ENCODE measurements at places on chromosomes 5 and 9.

GRCh38 chr5:165333623-165334022, 1828.2 kb downstream of the MAT2B start:
- DNase-seq: no peak

GRCh38 chr9:93646640-93647178, 70.3 kb downstream of the PHF2 start:
- DNase-seq: no peak

- peak; percentile 41 for DNase-seq
These were observed 2.4 kb upstream of the ZSWIM6 start for GRCh38 chr5:61329550-61330128.

- peak; percentile 61 for DNase-seq
These were observed 87.6 kb downstream of the ERP44 start for GRCh38 chr9:100011062-100011681.

DNA sequence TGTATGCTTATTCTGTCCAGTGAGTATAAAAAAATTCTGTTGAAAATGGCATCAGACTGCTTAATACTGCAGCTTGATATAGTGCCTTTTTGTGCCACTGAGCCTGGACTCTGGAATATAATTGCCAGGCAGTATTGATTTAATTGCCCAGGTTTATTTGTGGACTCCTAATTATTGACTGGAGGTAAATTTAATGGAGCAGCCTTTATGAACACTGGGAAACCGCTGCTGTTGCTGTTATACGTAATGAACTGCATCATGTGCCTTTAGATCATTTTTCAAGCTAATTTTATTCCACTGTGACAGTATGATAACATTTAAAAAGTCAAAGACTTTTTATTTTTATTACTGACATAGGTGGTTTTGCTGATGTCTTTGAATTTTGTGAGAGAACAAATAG, 90.2 kb upstream of the SH3GL2 start:
- DNase-seq: no peak

DNA sequence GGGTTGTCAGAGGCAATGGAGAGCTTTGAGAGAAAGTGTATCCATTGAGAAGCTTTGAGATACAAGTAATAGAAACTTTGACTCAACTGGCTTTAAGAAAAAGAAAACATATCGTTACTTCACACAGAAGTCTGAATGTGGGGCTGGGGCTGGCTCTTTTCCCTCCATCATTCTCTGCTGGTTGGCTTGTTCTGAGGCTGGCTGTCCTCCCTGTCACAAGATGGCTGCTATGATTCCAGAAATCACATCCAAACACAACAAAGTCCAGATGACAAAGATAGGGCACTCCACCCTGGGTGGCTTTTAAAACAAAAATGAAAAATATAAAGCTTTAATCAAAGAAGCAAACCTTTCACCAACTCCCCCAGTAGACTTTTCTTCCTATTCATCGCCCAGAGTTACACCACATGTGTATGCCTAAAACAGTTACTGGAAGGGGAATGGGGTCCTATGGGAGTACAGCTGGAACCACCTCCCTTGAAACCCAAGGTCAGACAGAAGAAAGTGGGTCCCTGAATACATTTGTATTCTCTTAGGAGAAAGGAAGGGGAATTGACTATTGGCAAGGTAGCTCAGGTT, 284.3 kb downstream of the GAS1 start:
- no peak for DNase-seq

- DNase-seq: no peak
These were observed 9.9 kb downstream of the PAPPA start for GRCh38 chr9:116163293-116164055.

DNA sequence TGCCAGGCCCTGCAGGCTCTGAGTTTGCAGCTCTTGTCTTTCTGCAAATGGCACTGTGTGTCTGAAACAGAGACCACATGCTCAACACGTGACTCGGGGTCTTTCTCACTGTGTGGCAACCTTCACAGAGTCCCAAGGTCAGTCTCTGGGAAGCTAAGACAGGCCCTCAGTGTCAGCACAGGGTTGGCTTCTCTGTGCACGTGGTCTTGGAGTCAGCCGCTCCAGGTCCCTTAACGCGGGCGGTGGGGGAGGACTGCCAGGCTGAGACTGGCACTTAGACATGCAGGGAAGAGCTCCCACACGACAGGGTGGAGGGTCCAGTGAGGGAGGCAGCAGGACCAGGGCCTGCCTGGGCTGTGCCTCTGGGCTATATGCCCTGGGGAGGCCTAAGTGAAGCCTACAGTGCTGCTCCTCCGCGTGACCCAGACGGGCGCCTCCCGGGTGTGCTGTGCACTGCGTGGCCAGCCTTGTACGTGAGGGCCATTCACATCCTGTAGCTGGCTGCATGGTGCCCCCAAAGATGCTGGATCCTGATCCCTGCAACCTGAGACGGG, 76.8 kb downstream of the ADAMTS2 start:
- no peak for DNase-seq

GRCh38 chr5:159065135-159065534, 34.6 kb downstream of the EBF1 start:
- no peak for DNase-seq

- DNase-seq: no peak
These were observed 95.1 kb downstream of the DMXL1 start for GRCh38 chr5:119166026-119166425.

GRCh38 chr5:80713631-80714030, 58.8 kb upstream of the DHFR start:
- DNase-seq: no peak

GRCh38 chr9:3244963-3245653, 280.7 kb downstream of the RFX3 start:
- no peak for DNase-seq

DNA sequence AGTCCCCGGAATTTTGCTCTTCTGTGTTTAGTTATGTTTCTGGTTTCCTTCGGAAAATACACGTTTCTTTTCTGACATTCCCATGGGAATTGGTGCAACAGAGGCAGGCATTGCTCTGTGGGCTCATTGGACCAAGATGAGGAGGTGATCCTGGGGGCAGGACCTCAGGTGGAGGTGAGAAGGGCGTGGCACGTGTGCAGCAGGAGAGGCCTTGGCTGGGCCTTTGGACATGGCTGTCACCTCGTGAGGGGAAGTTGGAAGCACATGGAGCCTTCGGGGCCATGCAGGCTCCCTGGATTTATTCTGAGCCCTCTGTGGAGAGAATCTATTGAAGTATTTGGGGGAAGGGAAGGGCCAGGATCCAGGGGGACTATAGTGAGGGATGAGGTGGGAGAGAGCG, 44.5 kb downstream of the WNK2 start:
- no peak for DNase-seq

DNA sequence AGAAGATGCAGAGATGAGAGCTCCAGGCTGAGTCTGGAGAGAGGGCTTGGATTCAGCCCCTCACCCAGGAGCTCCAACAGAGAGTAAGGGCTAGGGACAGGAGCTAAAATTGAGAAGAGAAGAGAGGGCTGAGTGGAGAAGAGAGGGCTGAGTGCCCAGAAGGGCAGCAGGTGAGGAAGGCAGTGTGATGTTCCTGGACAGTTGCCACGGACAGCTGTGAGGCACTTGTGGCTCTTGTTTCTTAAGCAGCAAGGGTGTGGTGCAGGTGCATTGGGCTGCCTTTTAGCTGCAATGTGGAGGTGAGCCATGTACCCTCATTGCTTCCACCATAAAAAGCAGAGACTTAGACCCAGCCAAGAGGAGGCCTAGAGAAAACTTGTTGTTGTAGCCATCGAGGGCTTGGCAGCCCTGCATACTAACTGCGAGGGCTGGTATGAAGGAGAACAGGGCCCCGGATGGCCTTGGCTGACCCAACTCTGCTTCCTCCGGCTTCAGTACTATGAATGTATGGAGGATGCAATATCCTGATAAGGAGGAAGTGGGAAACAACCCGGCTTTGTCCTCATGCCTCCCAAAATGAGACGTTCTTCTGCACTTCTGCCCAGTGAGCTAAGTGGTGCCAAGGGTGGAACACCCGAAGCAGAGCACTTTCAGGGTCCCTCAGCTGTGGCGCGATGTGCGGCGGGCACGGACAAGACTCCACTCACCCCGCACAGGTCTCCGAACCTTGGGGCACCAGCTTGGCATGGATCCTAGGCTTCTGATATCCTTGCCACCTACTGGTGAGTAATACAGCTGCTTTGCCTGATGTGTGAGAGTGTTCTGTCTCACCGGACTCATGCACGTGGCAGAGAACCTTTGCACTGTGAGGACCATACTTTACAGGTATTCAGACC, 65.2 kb downstream of the LRRC70 start:
- DNase-seq: no peak

GRCh38 chr9:31908891-31909480, 475.5 kb upstream of the ACO1 start:
- no peak for DNase-seq

- DNase-seq: no peak
These were observed 5.3 kb downstream of the PRELID2 start for GRCh38 chr5:145829708-145830361.

DNA sequence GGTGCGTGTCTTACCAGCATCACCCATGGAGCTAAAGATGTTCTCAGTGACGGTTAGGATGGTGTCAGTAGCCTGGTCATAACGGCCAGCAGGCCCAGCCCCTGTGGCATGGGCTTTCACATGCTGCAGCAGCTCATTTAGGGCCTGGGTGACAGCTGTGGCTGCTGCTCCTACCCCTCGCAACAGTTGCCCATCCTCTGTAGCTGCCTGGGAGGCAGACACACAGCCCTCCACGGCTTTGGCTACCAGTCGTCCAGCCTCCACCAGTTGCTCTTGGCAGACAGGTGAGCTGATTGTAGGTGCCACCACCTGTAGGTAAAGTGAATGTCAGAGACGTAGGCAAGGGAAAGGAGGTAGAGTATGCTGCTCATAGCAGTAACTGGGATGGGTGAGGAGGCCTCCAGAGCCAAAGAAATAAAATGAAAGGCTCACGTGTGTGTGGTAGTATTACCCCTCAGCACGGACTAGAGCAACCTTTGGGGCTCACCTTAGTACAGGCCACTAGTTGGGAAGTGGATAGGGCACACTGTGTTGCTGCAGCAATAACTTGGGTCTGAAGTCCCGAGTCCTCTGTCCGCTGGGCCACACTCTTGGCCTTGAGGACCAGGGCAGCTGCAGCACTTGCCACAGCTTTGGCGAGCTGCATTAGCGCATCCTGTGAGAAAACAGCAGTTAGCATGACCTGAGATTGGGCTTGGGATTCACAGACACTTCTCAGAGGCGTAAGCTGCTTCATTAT, 14.7 kb downstream of the TLN1 start:
- no peak for DNase-seq

- no peak for DNase-seq
These were observed 18.8 kb upstream of the PPARGC1B start for GRCh38 chr5:149711338-149711737.

DNA sequence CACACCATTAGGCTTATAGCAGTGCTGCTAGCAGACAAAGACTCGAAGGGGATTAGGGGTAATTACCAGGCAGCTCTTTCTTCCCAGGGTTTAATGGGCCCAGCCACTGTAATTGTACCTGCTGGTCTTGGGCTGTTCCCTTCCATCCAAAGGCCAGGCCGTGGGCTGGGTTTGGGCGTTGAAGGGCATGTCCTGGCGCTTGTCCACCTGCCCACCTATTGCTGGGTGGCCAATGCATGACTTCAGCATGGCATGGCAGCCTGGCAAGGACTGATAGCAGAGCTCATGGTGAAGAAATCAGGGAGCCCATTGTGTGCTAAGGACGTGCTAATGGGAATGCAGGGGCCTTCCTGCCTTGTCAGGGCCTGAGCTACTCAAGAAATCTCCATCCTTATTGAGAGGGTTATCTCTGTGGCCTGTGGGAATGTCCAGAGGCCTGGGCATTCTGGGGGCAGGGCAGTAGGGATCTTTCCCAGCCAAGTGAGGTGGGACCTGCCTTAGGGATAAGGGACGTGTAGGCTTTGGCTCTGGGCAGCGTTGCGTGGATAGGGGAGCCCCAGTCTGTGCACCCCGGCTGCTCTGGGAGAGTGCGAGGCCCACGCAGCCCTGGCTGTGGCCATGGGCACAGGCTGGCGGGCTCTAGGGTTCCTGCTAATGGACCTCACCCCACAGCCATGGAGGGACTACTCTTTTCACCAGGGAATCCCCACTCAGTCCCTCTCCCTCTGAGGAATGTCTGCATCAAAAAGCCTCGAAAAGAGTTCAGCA, 116.1 kb upstream of the PITX1 start:
- DNase-seq: no peak

DNA sequence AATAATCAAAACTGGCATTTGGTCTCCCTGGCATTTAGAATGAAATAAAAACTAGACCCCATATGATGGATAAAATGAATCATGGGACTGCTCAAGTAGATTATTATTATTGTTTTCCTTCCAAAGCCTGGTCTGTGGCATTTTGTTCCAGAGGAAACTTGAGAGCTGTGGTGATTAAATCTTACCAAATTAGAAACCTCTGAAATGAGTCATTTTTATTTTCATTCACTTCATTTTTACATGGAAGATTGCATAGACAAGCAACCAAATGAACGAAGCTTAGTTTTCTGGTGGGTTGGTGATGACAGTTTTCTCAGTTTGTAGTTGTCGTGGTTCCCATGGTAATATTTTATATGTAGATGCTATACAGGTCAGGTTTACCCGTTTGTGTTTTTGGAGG, 23.4 kb downstream of the PAM start:
- no peak for DNase-seq

- DNase-seq: no peak
These were observed 105.1 kb downstream of the INSYN2B start for GRCh38 chr5:169875091-169875728.

- DNase-seq: peak; percentile 60
These were observed 44.5 kb upstream of the NR5A1 start for GRCh38 chr9:124551472-124552272.

DNA sequence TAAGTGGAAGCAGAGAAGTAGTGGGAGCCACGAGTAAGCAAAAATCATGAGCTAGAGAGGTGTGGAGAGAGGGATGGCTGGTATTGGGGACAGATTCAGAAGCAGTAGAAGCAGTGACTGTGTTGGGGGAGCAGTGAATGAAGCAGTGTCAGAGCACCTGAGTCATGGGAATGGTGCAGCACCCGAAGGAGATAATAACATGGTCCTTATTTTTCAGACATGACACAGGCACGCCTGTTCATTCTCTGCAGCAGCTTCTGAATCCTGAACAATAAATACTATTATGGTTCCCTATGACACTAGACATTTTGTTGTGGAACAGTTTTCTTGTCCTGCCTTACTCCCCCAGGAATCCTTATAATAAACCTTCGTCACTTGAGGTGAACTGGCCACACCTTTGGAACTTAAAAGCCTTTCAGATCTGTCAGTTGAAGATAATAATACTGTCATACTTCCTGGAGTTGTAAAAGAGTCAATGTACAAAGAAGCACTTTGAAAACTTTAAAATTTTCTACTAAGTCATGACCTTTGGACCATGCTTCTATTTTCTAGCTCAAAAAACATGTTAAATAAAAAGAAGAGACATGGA, 7.0 kb upstream of the RASA1 start:
- DNase-seq: peak; percentile 13

DNA sequence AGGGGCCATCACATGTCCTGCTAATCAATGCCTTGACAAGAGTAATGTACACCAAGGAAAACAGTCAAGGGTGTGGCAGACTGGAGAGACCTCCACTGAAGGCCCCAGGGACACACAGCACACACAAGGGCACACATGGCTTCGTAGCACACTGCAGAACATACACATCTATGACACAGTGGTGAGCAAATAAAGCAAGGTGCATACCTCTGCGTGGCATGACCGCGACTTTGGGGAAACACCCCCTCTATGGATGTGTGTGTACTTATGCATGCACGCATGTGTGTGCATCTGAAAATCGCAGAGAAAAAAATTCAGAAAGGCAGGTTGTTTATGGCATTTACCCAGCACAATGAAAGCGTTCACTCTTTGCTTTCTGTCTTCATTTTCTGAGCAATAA, 20.5 kb downstream of the SEMA4D start:
- DNase-seq: no peak
